ENCODE measurements at places on chromosomes 3 and 15.

DNA sequence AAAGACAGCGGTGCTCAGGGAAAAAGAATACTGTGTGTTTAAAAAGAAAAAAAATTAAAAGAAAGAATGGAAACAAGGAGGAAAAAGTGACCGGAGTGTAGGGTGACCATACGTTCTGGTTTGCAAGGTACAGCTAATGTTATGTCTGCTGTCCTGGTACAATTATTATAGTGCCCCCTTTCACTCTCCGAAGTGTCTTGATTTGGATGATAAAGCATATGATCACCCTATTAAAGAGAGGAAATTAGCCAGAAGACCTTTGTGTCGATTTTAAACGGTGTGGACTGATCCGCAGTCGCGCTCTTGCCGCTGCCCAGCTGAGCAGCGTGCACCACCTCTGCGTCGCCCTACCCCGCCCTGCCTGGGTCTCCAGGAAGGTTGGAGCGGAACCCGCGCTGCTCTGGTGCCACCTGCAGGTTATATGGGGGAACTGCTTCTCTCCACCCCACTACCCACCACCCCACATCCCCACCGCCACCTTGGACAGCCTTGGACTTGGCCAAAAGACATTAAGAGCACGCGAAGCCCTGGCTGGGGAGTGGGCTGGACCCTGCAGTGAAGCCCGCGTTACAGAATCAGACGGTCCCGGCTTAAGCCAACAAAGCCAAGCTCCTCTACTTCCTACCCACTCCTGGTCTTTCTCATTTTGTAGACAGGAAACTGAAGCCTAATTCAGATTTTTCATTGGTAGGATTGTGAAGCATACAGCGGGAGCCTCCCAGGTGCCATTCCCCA lies 41.2 kb upstream of the UBE2Q2 start:
- peak; percentile 68 for DNase-seq

DNA sequence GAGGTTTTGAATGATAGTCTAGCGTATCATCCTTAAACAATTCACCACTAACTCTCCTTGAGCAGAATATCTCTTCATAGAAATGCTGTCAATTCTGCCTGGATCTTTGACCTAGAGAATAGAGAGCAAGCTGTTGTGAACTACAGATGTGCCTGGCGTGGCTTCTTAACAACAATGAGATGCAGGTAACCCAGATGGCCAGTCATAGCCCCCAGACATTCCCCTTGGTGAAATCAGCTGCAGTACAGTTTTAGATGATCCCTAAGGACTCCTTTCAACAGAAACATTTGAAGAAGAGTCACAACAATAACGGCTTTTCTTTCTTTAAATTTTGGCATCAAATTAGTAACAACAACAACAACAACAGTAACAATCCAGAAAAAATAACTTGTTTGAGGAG lies 1041.3 kb downstream of the ROBO1 start:
- DNase-seq: no peak

- DNase-seq: no peak
These were observed 70.7 kb upstream of the LSAMP start for GRCh38 chr3:116515973-116516372.

- DNase-seq: no peak
These were observed 10.8 kb upstream of the CA12 start for GRCh38 chr15:63392361-63393009.

GRCh38 chr3:3599016-3599415 lies 200.2 kb upstream of the LRRN1 start:
- DNase-seq: no peak
